WERI-Rb-1 (cell line): ENCODE measurements at places on chromosomes 1 and 21.

- no peak for DNase-seq
Measured at GRCh38 chr1:156251527-156251926, 3.7 kb upstream of the PAQR6 start.

DNA sequence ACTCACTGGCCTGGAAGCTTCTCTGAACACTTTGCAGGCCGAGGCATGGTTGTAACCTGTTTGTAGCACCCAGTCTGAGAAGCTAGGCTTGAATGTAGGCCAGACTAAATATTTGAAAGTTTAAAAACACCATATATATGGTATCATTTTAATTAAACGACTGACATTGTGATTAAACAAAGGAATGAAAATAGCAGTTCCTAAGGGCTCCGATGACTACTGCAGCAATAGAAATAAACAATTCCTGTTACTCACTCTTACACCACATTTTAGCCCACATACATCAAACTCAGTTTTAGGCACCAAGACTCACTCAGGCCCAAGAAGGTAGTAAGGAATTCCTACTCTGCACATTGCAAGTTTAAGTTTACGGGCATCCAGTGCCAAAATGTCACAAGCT is 281.2 kb downstream of the AKT3 start:
- no peak for DNase-seq

GRCh38 chr1:170908942-170909341 is 26.4 kb upstream of the MROH9 start:
- no peak for DNase-seq

GRCh38 chr1:12450756-12451559 is 167.1 kb downstream of the DHRS3 start:
- DNase-seq, result no peak

DNA sequence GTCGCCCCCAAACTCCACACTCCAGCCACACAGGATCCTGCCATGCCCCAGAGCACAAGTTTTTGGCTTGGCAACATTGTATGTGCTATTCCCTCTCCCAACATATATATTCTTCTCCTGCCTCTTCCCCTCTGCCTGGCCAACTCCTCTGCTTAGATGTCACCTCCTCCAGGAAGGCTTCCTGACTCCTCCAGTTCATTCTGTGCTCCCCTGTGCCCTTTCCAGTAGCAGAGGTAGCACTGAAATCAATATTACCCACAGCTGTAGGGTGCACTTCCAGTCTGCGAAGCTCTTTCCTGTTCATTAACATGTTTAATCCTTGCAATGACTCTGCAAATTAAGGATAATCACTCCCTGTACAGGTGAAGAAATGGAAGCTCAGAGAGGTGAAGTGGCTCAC is 21.2 kb downstream of the ALDH4A1 start:
- DNase-seq, result no peak

- DNase-seq, result no peak
Measured at GRCh38 chr1:70314706-70315304, 39.7 kb downstream of the ANKRD13C start.

- no peak for DNase-seq
Measured at GRCh38 chr1:92808381-92808780, 23.5 kb upstream of the RPL5 start.

- DNase-seq, result no peak
Measured at GRCh38 chr1:157376681-157377080, 175.6 kb downstream of the FCRL5 start.

- DNase-seq, result no peak
Measured at GRCh38 chr1:47438165-47439016, 547 bp downstream of the FOXD2 start.

GRCh38 chr1:247324923-247325322 is 6.7 kb downstream of the ZNF496 start:
- no peak for DNase-seq

- DNase-seq, result peak; percentile 68
Measured at GRCh38 chr1:79079770-79080169, 73.2 kb upstream of the ADGRL4 start.

DNA sequence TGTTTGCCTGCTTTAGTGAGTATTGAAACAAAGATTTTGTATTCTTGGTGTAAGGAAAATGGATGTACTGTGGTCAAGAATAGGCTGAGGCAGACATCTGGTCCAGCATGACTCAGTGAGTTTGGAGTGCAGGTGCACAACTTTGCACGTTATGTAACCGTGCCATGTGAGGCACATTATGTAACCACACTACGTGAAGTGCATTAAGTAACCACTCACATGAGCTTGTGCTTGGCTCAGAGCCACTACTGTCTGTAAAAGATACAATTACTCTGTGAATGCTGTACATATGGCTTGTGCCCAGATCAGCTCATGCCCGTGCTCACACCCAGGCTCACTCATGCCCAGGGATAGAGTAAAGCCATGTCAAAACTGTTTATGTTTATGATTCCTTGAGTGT is 216.8 kb downstream of the CTH start:
- no peak for DNase-seq

DNA sequence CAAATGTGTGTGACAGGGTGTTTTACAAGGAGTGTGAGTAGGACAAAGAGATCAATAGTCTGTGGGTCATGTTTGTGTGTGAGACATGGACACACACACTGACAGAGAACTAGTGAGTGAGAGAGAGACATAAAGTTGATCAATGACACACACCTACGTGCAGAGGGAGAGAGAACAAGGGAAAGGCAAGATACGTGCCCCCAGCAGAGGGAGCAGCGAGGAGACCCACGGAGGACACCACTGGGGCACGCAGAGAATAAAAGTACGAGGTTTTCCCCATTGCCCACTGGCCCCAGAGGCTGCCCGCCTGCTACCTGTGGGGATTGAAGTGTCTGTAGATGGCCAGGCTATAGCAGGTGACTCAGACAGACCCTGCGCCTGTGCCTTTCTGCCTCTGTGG is 130.2 kb upstream of the CSF3R start:
- DNase-seq, result peak; percentile 63

DNA sequence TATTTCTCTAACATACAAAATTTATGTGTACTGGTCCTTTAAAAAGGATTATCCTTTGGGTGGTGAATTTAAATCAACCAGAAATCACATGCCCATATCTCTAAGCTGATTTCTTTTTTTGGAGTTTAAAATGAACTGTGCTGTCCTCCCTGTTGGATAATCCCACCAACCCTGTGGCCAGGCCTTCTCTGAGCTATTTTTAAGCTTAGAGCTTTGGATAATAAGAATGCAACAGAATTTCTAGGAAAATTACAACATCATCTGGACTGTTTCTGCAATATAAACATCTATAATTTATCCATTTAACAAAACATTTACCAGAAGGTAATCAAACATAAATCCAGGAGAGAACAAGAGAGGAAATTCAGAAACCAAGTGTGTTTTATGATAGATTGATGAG is 88.3 kb downstream of the LRRC40 start:
- DNase-seq, result no peak

- no peak for DNase-seq
Measured at GRCh38 chr21:14457762-14458161, 74.8 kb upstream of the HSPA13 start.

DNA sequence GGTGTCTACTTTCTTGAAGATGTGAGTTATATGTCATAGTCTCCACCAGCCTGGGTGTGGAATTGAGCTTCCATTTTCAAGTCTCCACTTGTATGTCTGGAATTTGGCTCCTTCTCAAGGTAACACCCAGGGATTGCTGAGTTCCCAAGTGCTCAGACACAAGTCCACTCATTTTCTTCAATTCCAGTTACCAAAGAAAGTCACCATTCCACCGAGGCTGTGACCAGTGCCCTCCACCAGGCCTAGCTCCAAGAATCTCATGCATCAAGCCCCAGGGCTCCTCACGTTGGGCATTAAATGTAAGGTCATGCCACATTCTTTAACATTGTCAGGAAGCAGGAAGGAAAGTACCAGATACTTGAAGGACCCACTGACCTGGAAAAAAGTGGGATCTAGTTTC is 2.4 kb upstream of the RAB4A start:
- no peak for DNase-seq

- DNase-seq, result peak; percentile 33
Measured at GRCh38 chr1:110477967-110478640, 27.2 kb downstream of the PROK1 start.

DNA sequence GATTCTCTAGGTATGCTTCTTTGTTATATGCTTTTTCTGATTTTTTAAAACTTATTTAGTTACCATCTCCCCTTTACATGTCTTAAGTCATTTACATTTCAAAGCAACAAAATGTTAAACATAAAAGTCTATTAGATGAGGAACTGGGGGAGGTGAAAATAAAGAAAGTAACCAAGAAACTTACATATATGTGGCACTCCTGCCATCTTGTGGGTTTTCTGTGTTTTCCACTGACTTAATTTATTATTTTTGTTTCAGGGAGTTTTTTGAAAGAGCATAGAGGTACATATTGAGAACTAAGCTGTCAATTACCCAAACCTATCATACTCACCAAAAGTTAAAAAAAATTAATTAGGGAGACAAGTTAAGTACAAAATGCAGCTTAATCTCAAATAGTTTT is 1531.1 kb downstream of the MRPL39 start:
- no peak for DNase-seq

- DNase-seq, result no peak
Measured at GRCh38 chr1:96520579-96520947, 201.0 kb upstream of the PTBP2 start.

- no peak for DNase-seq
Measured at GRCh38 chr21:34936371-34936789, 112.7 kb downstream of the RUNX1 start.

DNA sequence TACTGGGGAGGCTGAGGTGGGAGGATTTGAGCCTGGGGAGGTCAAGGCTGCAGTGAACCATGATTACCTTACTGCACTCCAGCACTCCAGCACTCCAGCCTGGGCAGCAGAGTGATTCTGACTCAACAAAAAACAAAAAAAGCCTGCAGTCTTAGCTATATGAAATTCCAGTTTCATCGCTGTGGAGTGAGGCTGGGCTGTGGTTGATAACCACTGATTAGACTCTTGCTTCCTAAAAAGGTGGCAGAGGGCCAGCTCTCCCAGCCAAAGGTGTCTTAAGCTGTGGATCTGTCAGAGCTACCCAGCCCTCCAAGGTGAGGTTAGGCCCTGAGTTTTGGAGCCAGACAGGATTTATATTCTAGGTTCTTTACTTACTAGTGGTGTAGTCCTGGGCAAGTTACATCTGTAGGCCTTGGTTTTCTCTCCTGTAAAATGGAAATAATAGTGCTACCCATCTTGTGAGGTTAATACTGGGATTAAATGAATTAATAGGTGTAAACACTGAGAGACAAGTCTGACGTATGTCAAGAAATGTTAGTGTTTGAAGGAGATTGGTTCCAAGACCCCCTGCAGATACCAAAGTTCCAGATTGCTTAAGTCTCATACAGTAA is 35.9 kb downstream of the TMCC2 start:
- DNase-seq, result no peak

GRCh38 chr1:10456661-10457060 is 6.8 kb downstream of the CORT start:
- no peak for DNase-seq

- DNase-seq, result no peak
Measured at GRCh38 chr1:81547912-81548303, 252.8 kb upstream of the ADGRL2 start.

- peak; percentile 92 for DNase-seq
Measured at GRCh38 chr1:53134961-53135734, 7.3 kb downstream of the SLC1A7 start.

- no peak for DNase-seq
Measured at GRCh38 chr1:93014168-93014567, 52.9 kb upstream of the DIPK1A start.

GRCh38 chr1:22315315-22316078 is 136.2 kb upstream of the ZBTB40 start:
- no peak for DNase-seq

- DNase-seq, result no peak
Measured at GRCh38 chr1:235131961-235132360, 3.3 kb upstream of the TOMM20 start.

DNA sequence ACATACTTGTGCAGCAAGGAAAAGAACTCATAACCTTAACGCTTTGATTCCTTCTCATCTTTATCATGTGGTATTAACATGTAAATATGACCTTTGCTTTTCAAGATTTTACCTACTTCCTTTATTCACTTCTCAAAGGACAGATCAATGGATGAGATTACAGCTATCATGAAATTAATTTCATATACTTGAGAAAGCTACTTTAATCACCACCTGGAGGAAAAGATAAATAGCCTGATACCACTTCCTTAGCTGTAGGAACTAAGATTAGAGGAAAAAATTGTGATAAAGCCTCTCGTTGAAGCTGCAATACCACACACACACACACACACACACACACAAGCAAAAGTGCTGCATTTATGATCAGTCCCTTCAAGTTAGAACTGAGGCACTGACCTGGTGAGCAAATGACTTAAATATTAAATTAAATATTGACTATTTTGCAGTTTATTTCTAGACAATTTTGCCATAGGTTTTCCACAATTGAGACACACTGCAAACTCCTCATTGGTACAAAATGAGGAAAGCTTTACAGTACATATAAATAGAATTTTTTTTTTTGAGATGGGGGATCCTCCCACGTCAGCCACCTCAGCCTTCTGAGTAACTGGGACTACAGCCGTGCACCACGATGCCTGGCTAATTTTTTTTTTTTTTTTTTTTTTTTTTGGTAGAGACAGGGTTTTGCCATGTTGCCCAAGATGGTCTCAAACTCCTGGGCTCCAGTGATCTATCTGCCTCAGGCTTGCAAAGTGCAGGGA is 27.2 kb upstream of the DMRTB1 start:
- DNase-seq, result no peak

DNA sequence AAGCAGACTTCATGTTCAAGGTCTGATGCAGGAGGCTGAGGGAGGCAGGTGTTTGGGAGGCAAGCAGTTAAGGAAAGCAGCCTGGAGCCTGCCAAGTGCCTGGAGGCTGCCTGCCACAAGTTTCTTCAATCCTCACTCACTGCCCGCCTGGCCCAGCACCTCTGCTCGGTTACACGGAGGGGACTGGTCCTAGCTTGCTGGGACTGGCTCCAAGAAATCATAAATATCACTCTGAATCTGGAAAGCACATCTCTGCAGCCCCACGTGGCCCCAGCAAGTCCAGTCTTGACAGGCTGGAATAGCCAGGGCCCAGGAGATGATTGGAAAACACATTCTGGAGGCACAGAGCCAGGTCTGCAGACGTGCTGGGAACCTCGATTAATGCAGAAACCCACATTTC is 83.9 kb downstream of the BCAR3 start:
- no peak for DNase-seq

DNA sequence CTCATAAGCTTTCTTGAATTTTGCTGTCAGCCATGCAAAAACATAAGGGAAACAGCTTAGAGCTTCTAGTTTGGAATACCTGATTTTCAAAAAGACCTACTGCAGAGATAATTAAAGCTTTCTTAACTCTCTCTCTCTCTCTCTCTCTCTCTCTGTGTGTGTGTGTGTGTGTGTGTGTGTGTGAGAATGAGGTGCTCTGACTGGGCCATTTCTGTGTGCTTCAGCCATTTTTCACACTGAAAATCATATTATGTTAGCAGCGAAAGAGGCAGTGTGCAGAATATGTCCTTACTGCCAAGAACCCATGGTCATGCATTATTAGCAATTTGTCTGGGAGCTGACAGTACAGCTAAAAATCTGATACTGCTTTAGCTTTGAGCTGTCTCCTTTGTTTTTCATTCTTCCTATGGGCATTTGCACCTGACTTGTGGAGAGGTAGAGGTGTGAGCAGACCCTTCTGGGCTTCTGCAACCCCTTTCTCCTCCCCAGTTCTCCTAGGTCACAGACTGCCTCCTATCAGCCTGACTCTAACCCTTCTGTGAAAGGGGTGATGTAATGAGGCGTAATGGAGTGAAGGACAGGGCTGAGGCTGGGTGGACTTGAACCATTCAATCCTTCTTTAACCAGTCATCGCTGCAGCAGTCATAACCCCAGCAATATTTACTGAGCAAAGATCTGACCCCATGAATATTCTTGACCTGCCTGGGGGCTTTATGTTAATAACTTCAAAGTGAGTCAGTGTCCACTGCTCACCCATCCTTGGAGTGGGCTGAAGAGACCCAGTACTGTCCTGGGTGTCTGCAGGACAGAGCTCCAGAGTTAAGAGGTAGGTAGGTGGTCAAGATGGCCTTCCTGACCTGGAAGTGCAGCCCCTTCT is 61.2 kb downstream of the SYT6 start:
- no peak for DNase-seq
